ENCODE measurements at places on chromosomes 5 and 9. TPM values are rescaled to one million over a fixed set of nuclear protein-coding genes. Genes with fewer than 3 reads are reported as not detected.

SLC6A7 gene
- not detected for total RNA-seq

CAVIN4 gene
- 3.9 TPM for total RNA-seq

- no peak overlapping the region for H3K4me3 ChIP-seq
- no peaks in the 10 kb centered on the region for H3K36me3 ChIP-seq
- H3K27ac ChIP-seq, result no peak overlapping the region
- peaks cover 4% of the 10 kb centered on the region for H3K27me3 ChIP-seq
- no peaks in the 10 kb centered on the region for H3K4me1 ChIP-seq
- DNase-seq, result peak; percentile 44
These were observed 313.8 kb downstream of the ASTN2 start for GRCh38 chr9:117101008-117101407.

GRCh38 chr5:57705769-57706168 is 223.2 kb upstream of the ACTBL2 start:
- peaks cover 3% of the 10 kb centered on the region for H3K27me3 ChIP-seq
- DNase-seq, result no peak
- no peaks in the 10 kb centered on the region for H3K4me1 ChIP-seq
- no peak overlapping the region for H3K4me3 ChIP-seq
- no peak overlapping the region for H3K27ac ChIP-seq
- no peaks in the 10 kb centered on the region for H3K36me3 ChIP-seq

DNA sequence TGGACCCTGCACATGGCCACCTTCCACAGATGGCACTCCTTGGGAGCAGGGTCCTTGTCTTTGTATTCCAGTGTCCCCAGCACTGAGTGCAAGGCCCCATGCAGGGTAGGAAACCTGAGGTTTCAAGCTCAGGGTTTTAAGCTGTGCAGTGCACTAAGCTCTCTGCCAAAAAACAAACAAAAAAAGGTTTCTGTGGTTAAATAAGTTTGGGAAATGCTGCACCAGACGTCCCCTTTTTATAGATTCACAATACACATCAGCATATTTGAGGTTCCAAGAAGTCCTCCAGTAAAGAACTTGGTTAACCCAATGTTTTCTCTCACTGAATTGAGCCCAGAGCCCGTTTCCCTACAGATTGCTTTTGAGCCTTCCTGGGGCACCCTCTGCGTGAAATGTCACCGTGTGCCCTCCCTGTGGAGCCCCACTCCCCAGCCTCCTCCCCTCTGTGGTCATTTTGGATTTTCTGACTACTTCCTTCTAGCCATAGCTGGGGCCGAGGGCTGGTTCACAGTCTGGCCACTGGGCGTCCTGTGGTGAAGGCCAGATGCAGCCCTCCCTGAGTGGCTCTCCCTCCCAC is 17.1 kb downstream of the DELE1 start:
- no peak overlapping the region for H3K4me3 ChIP-seq
- no peaks in the 10 kb centered on the region for H3K27me3 ChIP-seq
- no peak for DNase-seq
- no peak overlapping the region for H3K27ac ChIP-seq
- H3K36me3 ChIP-seq, result peaks cover 20% of the 10 kb centered on the region
- peaks cover 7% of the 10 kb centered on the region for H3K4me1 ChIP-seq

DNA sequence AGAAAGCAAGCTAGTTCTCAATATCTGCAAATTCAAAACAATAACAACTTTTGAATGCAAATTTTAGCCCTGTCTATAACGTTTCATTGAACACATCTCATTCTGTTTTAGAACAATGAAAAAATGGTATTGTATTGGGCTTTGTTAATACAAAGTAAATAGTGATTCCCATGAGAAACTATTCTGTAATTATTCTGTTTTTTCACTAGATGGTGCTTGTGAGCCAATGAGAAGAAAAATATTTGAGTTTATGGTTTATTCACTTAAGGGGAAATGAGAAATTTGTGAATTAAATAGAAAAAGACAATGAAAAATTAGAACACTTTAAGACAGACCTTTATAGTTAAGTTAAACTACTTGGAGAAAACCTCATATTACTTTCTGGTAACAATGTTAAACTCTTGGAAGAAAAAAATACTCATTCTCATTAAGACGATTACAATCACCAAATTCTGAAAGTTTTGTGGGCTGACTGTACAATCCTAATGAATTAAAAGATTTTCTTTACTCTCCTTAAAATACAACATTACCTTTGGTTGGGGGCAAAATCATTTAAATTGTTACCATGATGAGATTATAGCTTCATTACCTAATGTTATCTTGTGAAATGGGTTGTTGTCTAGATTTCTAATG is 127.0 kb downstream of the NNT start:
- no peaks in the 10 kb centered on the region for H3K36me3 ChIP-seq
- DNase-seq, result peak; percentile 61
- no peaks in the 10 kb centered on the region for H3K27me3 ChIP-seq
- no peak overlapping the region for H3K4me3 ChIP-seq
- no peak overlapping the region for H3K27ac ChIP-seq

- H3K27ac ChIP-seq, result no peak overlapping the region
- no peaks in the 10 kb centered on the region for H3K4me1 ChIP-seq
- H3K27me3 ChIP-seq, result no peaks in the 10 kb centered on the region
- H3K4me3 ChIP-seq, result no peak overlapping the region
- H3K36me3 ChIP-seq, result no peaks in the 10 kb centered on the region
- DNase-seq, result no peak
These were observed 72.7 kb downstream of the GHR start for GRCh38 chr5:42495914-42496313.

Data from A673 (cell line).